ENCODE measurements at places on chromosomes 1 and 21.
A peak's percentile ranks its signal among the peaks of the same experiment; 100 is the strongest.

- DNase-seq = no peak
Measured at GRCh38 chr1:197496722-197497121, 228.7 kb downstream of the CRB1 start.

DNA sequence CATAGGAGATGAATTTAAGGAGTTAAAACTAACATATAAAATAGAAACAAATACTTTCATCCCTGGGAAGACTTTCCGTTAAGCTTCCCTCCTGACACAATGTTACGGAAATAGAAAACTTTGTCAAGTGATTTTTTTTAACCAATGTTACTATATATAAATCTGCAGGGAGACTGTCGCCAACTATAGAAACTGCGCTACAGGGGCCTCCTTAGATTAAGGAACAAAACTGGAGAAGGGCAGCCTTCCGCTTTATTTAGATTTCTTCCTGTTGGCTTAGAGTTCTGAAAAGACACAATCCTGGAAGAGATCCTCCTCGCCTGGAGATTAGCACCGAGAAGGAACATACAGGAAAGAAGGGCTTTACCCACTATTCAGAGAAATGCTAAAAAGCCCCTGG lies 1.5 kb downstream of the MGST3 start:
- no peak for DNase-seq

- peak; percentile 42 for DNase-seq
Measured at GRCh38 chr1:62746086-62746808, 37.7 kb upstream of the ATG4C start.

- DNase-seq = no peak
Measured at GRCh38 chr1:223710179-223711133, 1.9 kb upstream of the CAPN2 start.

All from GM03348 (cell line).